Stomach (tissue), 19 donors: ENCODE measurements at places on chromosomes 3 and 15. TPM values are rescaled to one million over a fixed set of nuclear protein-coding genes. Genes with fewer than 3 reads are reported as not detected.

The CA12 gene
- total RNA-seq = 58.8 TPM

The ECE2 gene
- total RNA-seq = not detected

The IMPG2 gene
- total RNA-seq = 0.29 TPM

The EFHB gene
- not detected for total RNA-seq

The ROPN1B gene
- not detected for total RNA-seq

The PIF1 gene
- total RNA-seq = 34.4 TPM

The ATP8B4 gene
- 14.3 TPM for total RNA-seq

The KLHL6 gene
- total RNA-seq = 3.9 TPM

The PRTG gene
- total RNA-seq = not detected

The PRRT3 gene
- 0.58 TPM for total RNA-seq

The TMC3 gene
- total RNA-seq = not detected

The DUOX1 gene
- 2.9 TPM for total RNA-seq

The DPPA4 gene
- total RNA-seq = not detected

The TTC21A gene
- total RNA-seq = 2.9 TPM

The OR5K2 gene
- not detected for total RNA-seq

The EAF2 gene
- 2.2 TPM for total RNA-seq

The MINDY4B gene
- not detected for total RNA-seq

The RTP4 gene
- not detected for total RNA-seq

The TMEM115 gene
- 27.4 TPM for total RNA-seq

The CIP2A gene
- not detected for total RNA-seq

The SPINT1 gene
- total RNA-seq = 163 TPM

The DGKG gene
- 1.2 TPM for total RNA-seq

The A4GNT gene
- 5.4 TPM for total RNA-seq

The CYP8B1 gene
- total RNA-seq = not detected

The FBXW12 gene
- total RNA-seq = not detected

The FOXB1 gene
- total RNA-seq = not detected

The GPR62 gene
- total RNA-seq = not detected

The SLC22A13 gene
- total RNA-seq = not detected

The GRK7 gene
- total RNA-seq = not detected

The RFTN1 gene
- 19.3 TPM for total RNA-seq

The KLF15 gene
- total RNA-seq = 21.4 TPM

The HDAC11 gene
- total RNA-seq = 4.9 TPM
